ENCODE measurements at places on chromosomes 2 and 18.

GRCh38 chr2:112912403-112912802 is 1.4 kb downstream of the IL37 start:
- H3K4me3 ChIP-seq = no peak overlapping the region
- H3K27ac ChIP-seq = no peak overlapping the region
- H3K4me1 ChIP-seq = no peaks in the 10 kb centered on the region
- DNase-seq = no peak
- H3K36me3 ChIP-seq = peaks cover 9% of the 10 kb centered on the region

- DNase-seq = peak; percentile 51
- no peak overlapping the region for H3K4me3 ChIP-seq
- peaks cover 9% of the 10 kb centered on the region for H3K27me3 ChIP-seq
Measured at GRCh38 chr18:58135701-58136331, 91.8 kb downstream of the NEDD4L start.

- H3K36me3 ChIP-seq = peaks cover 7% of the 10 kb centered on the region
- H3K4me1 ChIP-seq = peaks cover 7% of the 10 kb centered on the region
- H3K27me3 ChIP-seq = peaks cover 47% of the 10 kb centered on the region
- H3K27ac ChIP-seq = no peak overlapping the region
- no peak for DNase-seq
- no peak overlapping the region for H3K4me3 ChIP-seq
Measured at GRCh38 chr2:85801871-85802270, 48.1 kb downstream of the ATOH8 start.

DNA sequence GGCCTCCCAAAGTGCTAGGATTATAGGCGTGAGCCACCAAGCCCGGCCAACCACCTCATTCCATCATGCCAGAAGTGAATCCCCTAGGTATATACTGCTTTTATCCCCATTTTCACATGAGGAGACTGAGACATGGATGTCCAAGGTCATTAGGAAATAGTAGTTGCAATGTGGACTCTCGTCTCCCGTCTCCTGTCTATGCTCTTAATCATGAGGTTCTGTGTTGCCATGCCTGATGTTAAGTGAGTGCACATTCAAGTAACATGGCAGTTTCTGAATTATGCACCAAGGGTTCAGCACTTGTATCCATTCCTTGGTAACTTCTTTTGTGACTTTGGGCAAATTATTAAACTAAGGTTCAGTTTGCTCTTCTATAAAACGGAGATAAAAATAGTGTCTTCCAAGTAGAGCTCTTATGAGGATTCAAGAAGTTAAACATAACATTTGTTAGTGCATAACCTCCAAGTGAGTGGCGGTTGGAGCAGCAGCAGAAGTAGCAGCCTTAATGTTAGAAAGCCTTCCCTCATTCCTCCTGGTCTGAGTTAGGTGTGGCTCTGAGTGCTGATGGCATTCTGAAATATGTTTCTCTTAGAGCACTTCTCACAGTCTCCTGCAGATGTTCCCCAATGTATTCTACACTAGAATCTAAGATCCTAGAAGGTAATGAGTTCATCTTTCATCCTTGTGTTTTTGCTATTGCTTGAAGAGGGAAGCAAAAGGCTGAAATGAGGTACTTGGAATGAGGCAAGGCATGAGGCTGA is 21.9 kb downstream of the SOCS6 start:
- no peak overlapping the region for H3K27ac ChIP-seq
- DNase-seq = no peak
- H3K4me1 ChIP-seq = no peaks in the 10 kb centered on the region

DNA sequence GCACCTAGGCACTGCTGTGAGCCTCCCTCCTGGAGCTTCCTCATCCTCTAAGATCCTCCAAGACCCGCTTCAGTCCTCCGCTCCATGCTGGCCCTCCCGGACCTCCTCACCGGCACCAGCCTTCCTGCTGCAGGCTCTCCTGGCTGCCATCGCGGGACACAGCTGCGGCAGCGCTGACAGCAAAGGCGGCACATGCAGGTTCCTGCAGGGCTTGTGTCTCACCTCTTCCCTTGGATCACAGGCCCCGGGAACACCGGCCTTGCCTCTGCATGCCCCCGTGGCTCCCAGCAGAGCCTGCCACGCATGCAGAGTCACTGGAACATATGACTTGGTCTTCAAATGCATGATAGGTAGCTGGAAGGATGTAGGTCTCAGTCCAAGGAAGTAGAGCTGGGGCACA is 67.2 kb downstream of the PTGR3 start:
- H3K4me1 ChIP-seq = no peaks in the 10 kb centered on the region
- H3K36me3 ChIP-seq = no peaks in the 10 kb centered on the region
- H3K4me3 ChIP-seq = no peak overlapping the region
- DNase-seq = no peak

- H3K27me3 ChIP-seq = peaks cover 49% of the 10 kb centered on the region
- no peaks in the 10 kb centered on the region for H3K4me1 ChIP-seq
- H3K4me3 ChIP-seq = no peak overlapping the region
Measured at GRCh38 chr2:176414641-176415040, 145.4 kb downstream of the MTX2 start.

- DNase-seq = no peak
- no peak overlapping the region for H3K27ac ChIP-seq
- H3K36me3 ChIP-seq = no peaks in the 10 kb centered on the region
Measured at GRCh38 chr2:69102041-69102593, 89.1 kb downstream of the ANTXR1 start.

DNA sequence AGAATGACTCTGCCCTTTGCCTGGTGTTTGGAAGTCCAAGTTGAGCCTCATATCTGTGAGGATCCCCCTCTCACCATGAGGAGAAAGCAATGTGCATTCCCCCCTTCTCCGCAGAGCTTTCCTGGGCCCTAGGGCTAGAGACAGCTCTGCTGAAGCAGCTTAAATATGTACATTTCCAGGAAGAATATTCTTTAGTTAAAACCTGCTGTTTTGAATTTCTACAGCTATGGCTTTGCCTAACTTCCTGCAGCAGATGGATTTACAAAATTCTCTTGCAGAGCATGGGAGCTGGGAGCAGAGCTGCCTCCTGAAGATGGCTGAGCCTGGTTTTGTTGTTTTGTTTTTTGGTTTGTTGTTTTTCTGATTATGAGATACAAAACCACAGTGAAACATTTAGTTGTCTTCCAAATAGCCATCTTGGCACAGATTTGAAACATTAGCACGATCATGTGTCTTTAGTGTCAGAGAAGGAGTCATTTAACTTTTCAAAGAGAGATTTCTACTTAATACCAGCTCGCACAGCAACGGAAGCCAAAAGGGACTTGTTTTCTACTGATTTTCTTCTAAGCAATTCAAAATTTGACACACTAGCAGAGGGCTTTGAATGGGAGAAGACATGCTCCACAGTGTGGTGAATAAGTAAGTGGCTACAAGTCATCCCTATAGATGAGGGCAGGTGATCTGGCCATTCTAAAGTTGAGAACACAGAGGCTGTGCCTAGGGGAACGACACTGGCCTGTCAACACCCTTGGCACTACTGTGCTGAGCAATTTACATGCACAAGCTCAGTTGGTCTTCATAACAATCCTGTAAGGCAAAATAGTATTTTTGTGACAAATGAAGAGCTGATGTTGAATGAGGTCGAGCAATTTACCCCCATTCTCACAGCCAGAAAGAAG is 222.6 kb downstream of the MREG start:
- no peak overlapping the region for H3K27ac ChIP-seq
- H3K4me1 ChIP-seq = no peaks in the 10 kb centered on the region
- peaks cover 3% of the 10 kb centered on the region for H3K27me3 ChIP-seq
- H3K4me3 ChIP-seq = no peak overlapping the region

All from naive B cell (primary cell).